ENCODE measurements at places on chromosomes 6 and 20.
A peak's percentile ranks its signal among the peaks of the same experiment; 100 is the strongest.

DNA sequence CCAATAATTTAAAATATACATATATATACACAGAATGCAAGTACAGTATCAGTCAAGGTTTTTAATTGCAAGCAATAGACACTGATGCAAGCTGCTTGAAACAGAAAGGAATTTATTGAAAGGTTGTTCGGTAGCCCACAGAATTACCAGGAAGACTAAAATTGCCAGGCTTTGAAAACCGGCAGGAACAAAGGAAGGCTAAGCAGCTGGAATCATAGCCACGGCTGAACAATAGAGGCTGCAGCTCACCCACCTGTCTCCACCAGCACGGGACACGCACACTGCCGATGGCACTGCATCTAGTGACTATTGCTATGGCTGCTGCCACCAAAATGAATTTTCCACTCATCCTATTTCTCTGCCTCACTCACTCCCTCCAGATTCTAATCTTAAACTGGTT lies 22.0 kb upstream of the L3MBTL3 start:
- no peak for DNase-seq

GRCh38 chr20:37529968-37530600 lies 2.4 kb upstream of the BLCAP start:
- no peak for DNase-seq

DNA sequence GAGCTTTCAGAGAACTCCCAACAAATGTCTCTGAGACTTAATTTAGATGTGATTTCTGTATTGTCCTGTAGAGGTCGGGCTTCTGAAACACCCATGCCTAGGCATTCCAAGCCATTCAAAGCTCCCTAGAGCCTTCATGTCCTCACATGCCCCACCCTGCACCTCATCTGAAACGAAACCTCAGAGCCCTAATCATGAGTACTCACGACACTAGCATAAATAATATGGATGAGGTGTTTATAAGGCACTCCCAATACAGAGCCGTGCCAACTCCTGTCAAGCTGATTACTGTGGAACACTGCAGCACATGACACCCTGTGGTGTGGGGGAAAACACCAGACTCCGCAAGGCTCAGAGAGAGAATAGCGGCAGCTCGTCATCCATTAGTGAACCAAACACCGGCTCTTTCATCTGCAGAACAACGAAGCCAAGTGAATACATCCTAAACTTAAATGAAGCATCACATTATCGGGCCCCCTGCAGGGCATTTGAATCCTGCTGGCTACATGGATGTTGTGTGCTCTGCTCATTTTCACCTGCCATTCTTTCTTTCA lies 83.8 kb downstream of the FNDC1 start:
- DNase-seq = peak; percentile 43

DNA sequence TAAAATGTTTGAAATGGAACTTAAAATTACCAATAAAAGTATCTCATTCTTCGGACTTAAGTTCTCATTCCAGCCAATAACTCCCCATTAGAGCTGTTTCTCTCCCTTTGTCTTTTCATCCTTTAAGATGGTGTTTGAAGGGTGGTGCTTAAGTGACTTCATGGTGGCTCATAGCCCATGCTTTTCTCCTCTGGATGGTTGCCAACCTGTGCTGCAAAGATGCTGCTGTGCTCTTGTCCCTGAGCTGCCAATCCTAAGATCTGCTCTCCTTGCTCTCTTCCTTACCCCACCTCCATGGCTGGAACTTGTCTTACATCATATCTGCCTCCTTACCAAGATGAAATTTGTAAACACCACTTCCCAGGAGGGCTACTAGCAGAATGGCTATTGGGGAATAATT lies 31.6 kb upstream of the PNRC1 start:
- no peak for DNase-seq

DNA sequence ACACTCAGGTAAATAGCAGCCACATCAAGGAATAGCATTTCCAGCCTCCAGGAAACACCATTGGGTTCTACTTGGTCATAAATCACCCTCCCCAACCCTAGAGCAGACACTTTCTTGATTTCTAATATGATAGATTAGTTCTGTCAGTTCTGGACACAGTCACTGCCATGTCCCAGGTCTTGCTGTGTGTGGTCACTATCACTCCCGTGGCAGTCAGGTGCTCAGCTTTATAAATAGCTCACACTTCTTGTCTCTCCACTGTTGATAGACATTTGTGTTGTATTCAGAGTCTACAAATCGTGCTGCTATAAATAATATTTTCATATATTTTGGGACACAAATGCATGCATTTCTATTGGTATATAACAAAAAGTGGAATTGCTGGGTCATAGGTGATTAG lies 13.3 kb downstream of the HLA-F start:
- no peak for DNase-seq

DNA sequence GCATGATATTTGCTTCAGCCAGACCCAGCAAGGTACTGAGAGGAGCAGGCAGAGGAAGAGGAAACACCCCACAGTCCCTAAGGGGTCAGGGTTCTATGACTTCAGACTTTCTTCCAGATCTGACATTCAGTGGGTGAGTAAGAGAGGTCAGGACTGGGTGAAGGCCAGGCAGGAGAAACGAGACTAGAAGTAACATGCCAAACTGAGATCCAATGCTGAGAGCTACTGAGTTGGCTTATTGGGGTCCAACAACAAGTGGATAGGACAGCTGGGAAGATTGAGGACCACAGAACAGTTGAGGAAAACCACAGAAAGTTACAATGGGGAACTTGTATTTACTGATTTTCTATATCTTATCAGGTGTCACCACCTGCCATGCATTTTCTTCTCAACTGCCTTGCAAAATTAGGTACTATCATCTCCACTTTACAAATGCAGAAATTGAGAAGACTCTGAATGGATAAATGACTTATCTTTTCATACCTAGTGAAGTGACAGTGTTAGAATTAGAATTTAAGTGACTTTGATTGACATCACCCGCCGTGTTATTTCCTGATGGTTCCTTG lies 43.8 kb upstream of the HIVEP1 start:
- DNase-seq = no peak

DNA sequence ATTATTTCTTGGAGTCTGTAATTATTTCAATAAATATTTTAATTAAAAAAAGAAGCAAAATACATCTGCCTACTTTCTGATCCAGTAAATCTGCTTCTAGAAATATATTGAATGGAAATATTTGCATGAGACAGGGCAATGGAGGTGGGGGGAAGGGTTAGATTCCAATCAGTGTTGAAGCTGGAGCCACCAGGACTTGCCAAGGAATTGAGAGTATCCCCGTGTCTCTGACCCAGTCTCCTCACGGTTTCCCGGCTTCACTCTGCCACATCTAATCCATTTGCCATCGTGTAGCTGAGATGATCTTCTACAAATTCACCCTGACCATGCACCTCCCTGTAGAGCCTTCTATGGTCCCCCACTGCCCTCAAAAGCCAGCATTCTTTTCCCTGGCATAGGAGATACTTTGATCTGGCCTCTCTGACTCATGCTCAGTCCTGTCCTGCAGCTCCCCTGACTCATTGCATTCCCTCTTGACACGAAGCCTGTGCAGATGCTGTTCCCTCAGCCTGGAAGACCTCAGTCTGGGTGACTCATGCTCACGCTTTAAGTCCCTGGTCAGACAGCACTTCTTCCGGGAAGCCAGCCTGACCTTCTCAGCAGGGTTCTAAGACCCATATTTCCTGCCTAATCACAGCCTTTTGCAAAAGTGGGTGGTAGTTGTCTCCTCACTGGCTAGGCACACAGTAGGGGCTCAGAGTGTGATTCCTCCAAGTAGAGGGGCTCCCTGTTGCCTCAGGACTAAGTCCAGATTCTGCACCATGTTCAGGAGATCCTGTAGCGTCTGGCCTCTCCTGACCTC lies 23.0 kb upstream of the FKBP1A start:
- DNase-seq = no peak

DNA sequence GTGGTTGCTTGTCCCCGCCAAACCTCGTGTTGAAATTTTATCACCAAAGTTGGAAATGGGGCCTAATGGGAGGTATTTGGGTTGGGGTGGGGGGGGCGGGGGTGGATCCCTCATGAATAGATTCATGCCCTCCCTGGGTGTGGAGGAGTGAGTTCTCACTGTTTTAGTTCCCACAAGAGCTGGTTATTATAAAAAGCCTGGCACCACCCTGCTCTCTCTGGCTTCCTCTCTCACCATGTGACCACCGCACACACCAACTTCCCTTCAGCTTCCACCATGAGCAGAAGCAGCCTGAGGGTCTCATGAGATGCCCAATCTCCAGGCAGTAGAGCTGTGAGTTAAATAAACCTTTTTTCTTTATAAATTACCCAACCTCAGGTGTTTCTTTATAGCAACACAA lies 111.3 kb downstream of the PRDM1 start:
- no peak for DNase-seq

GRCh38 chr6:120871416-120872261 lies 462.6 kb downstream of the TBC1D32 start:
- DNase-seq = no peak
